NCI-H510A treated with DMSO at 0.1 percent for 48 hours (cell line): ENCODE measurements at places on chromosomes 1 and 21.

DNA sequence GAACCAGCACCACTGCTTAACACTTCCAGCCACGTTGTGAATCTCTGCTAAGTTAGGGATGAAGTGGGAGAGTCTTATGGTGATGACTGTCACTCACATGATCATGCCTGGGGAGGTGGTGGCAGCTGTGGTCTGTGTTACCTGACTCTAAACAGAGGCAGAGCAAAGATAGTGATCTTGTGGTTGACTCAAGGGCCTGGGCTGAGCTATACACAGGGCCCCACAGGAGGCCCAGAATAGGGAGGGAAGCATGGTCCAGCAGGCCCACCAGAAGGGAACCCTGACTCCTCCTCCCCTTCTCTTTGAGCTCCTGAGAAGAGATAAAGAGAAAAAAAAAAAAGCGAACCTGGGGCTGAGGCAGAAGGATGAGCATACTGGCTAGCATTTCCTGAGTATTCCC lies 55.0 kb downstream of the PLXNA2 start:
- peak; percentile 41 for DNase-seq

- no peak for DNase-seq
Measured at GRCh38 chr21:46340998-46341397, 17.0 kb downstream of the PCNT start.

- DNase-seq, result peak; percentile 10
Measured at GRCh38 chr1:149849947-149850360, 49.4 kb upstream of the BOLA1 start.

- DNase-seq, result no peak
Measured at GRCh38 chr21:42503711-42504110, 7.7 kb upstream of the RSPH1 start.

DNA sequence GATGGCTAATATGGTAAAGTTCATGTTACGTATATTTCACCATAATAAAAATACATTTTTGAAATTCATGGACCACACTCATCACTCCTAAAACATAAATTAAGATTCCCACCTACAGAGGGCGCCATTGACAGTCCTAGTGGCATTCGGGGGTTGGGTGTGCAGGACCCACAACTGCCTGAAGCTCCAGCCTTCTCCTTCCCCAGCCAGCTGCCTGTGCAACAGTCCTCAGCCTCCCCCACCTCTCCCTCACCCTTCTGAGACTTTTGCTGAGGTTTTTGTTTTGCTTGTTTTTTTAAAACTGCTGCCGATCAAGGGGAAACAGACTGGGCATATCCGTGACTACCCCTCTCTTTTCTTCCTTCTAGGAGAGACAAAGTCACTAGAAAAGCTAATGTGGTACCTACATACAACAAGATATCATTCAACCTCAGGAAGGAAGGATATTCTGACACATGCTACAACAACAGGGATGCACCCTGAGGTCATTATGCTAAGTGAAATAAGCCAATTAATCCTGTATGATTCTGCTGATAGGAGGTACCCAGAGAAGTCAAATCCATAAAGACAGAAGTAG lies 9.2 kb upstream of the EVA1C start:
- DNase-seq, result peak; percentile 38

DNA sequence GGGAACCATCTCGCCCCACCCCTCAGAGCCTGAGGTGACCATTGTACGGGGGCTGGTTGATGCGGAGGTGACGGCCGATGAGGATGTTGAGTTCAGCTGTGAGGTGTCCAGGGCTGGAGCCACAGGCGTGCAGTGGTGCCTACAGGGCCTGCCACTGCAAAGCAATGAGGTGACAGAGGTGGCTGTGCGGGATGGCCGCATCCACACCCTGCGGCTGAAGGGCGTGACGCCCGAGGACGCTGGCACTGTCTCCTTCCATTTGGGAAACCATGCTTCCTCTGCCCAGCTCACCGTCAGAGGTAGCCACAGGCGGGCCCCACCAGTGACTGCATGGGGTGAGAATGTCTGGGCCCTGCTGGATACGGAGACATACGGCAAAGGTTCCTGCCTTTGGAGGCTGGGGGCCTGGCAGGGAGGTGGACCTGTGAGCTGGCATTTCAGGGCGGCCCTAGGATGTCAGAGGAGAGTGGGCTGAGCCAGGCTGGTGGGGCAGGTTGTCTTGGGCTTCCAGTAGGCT lies 98.5 kb downstream of the TRIM11 start:
- DNase-seq, result no peak
